NCI-H748 treated with DMSO at 0.1 percent for 48 hours (cell line): ENCODE measurements at places on chromosomes 13 and 19.

DNA sequence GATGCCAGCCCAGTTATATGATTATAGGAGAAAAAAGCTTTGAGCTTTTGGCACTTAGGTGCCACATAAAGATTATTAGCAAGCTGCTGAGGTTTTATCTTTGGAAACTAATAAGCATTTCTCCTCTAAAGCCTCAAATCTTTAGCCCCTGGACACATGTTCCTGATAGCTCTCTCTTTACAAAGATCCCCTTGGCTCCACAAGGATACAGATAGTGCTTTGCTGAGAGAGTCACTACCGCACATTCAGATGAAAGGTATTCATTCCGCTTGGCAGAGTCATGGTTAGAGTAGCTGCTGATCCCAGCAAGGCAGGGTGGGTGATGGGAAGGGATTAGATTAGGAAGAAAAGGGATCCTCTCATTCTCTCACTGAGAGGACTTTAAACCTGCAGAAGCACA, 28.2 kb upstream of the PSG7 start:
- no peak for DNase-seq

DNA sequence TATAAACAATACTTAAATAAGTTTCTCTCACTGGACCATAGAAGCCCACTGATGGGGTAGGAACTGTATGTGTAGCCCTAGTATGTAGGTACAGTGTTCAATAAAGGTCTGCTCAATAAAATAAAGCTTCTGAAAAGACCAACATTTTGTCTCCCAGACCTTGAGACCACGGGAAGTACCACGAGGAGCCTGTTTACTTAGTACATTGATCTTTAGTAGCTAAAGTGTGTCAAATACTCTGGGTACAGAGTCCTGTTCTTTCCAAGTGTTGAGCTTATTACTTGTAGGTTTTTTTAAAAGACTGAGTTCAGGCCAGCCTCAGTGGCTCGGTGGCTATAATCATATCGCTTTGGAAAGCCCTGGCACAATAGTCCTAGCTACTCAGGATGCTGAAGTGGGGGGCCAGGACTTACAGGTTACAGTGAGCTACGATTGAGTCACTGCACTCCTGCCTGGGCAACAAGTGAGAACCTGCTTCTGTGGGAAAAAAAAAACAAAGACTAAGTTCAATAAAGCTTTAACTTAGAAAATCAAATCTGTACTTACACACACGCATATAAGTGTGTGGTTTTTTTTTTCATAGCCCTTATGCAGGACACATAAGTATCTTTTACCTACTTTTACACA, 3.4 kb downstream of the MTRF1 start:
- no peak for DNase-seq

DNA sequence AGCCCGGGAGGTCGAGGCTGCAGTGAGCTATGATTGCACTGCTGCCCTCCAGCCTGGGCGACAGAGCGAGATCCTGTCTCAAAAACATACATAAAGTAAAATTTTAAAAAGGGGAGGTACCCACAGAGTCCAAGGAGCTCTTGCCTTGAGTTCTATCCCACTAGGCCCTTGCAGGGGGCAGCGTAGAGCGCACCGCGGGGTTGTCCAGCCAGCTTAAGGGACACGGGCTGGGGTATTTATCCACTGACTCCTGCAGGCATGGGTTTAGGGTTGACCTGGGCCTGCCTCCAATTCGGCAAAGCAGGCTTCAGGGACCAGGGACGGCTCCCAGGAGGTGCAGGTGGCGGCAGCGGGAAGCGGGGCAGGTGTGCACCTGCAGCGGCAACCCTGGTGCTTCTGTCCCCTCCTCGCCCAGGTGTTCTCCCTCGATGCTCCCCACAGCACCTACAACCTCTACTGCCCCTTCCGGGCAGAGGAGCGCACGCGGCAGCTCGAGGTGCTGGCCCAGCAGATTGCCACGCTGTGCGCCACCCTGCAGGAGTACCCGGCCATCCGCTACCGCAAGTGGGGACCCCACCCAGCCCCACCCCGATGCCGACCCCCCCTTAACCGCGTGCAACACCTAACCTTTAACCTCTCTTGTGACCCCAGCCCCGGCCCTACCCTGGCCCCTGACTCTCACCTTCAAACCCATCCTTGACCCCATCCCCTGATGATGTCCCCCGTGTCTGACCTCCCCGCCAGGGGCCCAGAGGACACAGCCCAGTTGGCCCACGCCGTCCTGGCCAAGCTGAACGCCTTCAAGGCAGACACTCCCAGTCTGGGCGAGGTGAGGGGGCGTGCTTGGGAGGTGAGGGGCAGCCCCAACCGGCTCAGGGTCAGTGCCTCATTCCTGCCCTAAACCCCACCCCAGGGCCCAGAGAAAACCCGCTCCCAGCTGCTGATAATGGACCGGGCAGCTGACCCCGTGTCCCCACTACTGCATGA, 4.7 kb downstream of the STXBP2 start:
- no peak for DNase-seq

DNA sequence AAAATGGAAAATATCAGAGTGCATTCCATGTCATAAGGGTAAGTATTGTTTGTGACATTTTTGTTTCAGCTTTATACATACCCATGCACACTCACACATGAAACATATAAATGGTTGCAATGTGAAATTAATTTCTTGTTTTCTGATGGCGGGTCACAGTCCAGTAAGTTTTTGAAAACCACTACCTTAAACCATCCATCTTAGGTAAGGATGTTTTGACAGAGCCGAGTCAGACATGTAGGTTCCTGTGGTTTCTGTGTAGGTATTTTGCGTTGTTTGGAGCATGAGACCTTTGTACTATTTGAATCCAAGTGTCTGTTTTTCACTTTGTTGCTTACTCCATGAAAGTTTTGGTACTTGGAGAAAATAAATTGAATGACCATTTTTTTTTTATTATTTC, 121.7 kb downstream of the B3GLCT start:
- no peak for DNase-seq

GRCh38 chr13:31982540-31982939, 49.0 kb upstream of the FRY start:
- DNase-seq: peak; percentile 94
